Activated naive CD8-positive, alpha-beta T cell treated with anti-CD3 and anti-CD28 coated beads, Interleukin-2, amount 10 ng/mL, durations not matched to agents 7 days and 5 days (primary cell): ENCODE measurements at places on chromosomes 7 and 10. TPM values are rescaled to one million over a fixed set of nuclear protein-coding genes. Genes with fewer than 3 reads are reported as not detected.
A peak's percentile ranks its signal among the peaks of the same experiment; 100 is the strongest.

DNA sequence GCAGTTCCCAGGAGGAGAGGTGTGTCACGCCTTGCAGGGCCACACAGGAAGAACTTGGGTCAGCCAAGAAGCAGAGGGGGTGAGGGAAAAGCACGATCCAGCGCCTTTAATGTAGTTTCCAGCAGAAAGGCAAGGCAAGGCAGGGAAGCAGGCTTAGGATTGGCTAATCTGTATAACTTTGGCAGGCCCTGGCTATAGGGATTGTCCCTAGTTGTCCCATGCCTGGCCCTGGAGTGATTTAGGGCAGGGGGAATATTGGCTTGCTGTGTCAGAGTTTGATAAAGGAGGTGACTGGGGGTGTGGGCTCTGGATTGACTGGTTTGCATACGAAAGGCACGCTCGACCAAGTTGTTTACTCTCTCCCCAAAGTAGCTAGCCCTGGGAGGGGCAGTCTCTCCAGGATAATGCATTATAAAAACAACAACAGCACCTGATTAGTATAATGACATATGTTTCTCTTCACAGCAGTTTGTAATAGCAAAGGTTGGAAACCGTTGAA is 44.5 kb downstream of the RBM28 start:
- DNase-seq = no peak
- peaks cover 6% of the 10 kb centered on the region for H3K36me3 ChIP-seq
- H3K4me3 ChIP-seq = no peak overlapping the region
- H3K27ac ChIP-seq = no peak overlapping the region
- H3K4me1 ChIP-seq = no peaks in the 10 kb centered on the region
- no peaks in the 10 kb centered on the region for H3K27me3 ChIP-seq

PPP1R17 gene
- total RNA-seq = not detected

- H3K4me3 ChIP-seq = no peak overlapping the region
- no peaks in the 10 kb centered on the region for H3K27me3 ChIP-seq
- no peak for DNase-seq
- H3K27ac ChIP-seq = no peak overlapping the region
- H3K4me1 ChIP-seq = peaks cover 2% of the 10 kb centered on the region
- no peaks in the 10 kb centered on the region for H3K36me3 ChIP-seq
These were observed 56.3 kb downstream of the PRKAG2 start for GRCh38 chr7:151820491-151821105.

GRCh38 chr7:102849079-102849478 is 63.7 kb upstream of the LRRC17 start:
- H3K27me3 ChIP-seq = no peaks in the 10 kb centered on the region
- peaks cover 1% of the 10 kb centered on the region for H3K4me1 ChIP-seq
- no peak overlapping the region for H3K27ac ChIP-seq

DNA sequence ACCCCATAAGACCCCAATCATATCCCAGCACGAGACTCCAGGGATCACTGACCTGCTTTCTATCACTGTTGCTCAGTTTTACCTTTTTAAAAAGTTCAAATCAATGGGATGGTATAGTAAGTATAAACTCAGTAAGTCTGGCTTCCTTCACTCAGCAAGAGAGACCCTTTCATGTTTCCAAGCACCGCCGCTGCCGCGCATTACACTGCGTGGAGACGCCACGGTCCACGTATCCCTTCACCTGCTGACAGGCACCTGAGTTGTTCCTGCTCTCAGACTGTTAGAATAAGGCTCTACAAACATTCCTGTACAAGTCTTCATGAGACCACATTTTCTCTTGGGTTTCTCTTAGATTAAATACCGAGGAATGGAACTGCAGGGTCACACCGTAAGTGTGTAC is 28.3 kb downstream of the MAD1L1 start:
- peak; percentile 6 for DNase-seq
- no peaks in the 10 kb centered on the region for H3K4me1 ChIP-seq
- H3K36me3 ChIP-seq = peaks cover 3% of the 10 kb centered on the region

- no peak overlapping the region for H3K4me3 ChIP-seq
- H3K27me3 ChIP-seq = peaks cover 3% of the 10 kb centered on the region
- DNase-seq = no peak
- no peaks in the 10 kb centered on the region for H3K36me3 ChIP-seq
- no peak overlapping the region for H3K27ac ChIP-seq
- H3K4me1 ChIP-seq = no peaks in the 10 kb centered on the region
These were observed 319.7 kb downstream of the CXCL12 start for GRCh38 chr10:44064987-44065787.

DNA sequence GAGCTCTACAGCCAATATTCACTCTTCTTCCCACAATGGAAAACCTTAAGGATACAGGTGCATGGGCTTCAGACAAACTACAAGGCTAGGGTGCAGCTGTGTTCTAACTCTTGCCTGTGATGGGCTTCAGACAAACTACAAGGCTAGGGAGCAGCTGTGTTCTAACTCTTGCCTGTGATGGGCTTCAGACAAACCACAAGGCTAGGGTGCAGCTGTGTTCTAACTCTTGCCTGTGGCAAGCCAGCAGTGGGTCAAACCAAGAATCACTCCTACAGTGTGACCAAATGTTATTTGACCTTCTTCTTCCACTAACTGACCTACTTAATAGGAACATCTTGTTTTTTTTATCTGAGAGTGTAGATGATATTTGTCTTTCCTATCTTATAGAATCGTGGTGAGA is 7.4 kb downstream of the SORCS1 start:
- DNase-seq = no peak
- no peaks in the 10 kb centered on the region for H3K4me1 ChIP-seq
- H3K4me3 ChIP-seq = no peak overlapping the region
- no peaks in the 10 kb centered on the region for H3K36me3 ChIP-seq

MYO1G gene
- total RNA-seq = 403 TPM

RADIL gene
- 0.28 TPM for total RNA-seq

GRCh38 chr7:5780801-5781496 is 514 bp downstream of the RNF216 start:
- H3K36me3 ChIP-seq = peaks cover 7% of the 10 kb centered on the region
- H3K27me3 ChIP-seq = no peaks in the 10 kb centered on the region
- peaks cover 34% of the 10 kb centered on the region for H3K4me1 ChIP-seq
- peak overlapping the region; percentile 90 for H3K27ac ChIP-seq

GPR146 gene
- 4.1 TPM for total RNA-seq

DNA sequence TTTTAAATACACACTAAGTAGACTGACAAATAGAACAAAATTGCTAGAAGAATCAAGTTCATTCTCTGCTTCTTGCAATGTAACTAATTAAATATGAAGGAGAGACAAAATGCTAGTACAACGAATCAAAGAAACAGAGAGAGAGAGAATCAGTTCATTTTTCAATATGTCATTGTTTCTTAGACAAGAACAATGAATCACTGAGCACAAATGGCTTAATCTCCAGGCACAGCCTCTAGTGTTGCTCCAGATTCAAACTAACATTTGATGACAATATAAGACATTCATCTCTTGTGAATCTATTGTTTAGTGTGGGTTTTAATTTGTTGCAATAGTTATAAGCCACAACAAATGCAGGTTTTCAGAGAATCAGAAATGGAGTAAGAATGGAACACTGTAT is 357.4 kb upstream of the TMEM229A start:
- no peaks in the 10 kb centered on the region for H3K4me1 ChIP-seq
- H3K36me3 ChIP-seq = no peaks in the 10 kb centered on the region

GRCh38 chr7:27608776-27609495 is 53.7 kb downstream of the HIBADH start:
- no peak overlapping the region for H3K27ac ChIP-seq
- no peaks in the 10 kb centered on the region for H3K36me3 ChIP-seq
- no peak for DNase-seq
- no peaks in the 10 kb centered on the region for H3K4me1 ChIP-seq
- H3K4me3 ChIP-seq = no peak overlapping the region

- peaks cover 5% of the 10 kb centered on the region for H3K27me3 ChIP-seq
- DNase-seq = no peak
- H3K4me1 ChIP-seq = no peaks in the 10 kb centered on the region
- H3K36me3 ChIP-seq = peaks cover 1% of the 10 kb centered on the region
These were observed 34.5 kb downstream of the ZNF503 start for GRCh38 chr10:75367021-75367487.

- peaks cover 9% of the 10 kb centered on the region for H3K4me1 ChIP-seq
- H3K27ac ChIP-seq = no peak overlapping the region
- H3K36me3 ChIP-seq = peaks cover 3% of the 10 kb centered on the region
- DNase-seq = no peak
- no peak overlapping the region for H3K4me3 ChIP-seq
These were observed 121.6 kb downstream of the LRRC18 start for GRCh38 chr10:48818081-48818480.

- no peak overlapping the region for H3K27ac ChIP-seq
- H3K4me3 ChIP-seq = no peak overlapping the region
These were observed 284.3 kb upstream of the KAT6B start for GRCh38 chr10:74542077-74542476.

CYP2C19 gene
- not detected for total RNA-seq

- H3K4me1 ChIP-seq = peaks cover 48% of the 10 kb centered on the region
- no peaks in the 10 kb centered on the region for H3K36me3 ChIP-seq
- H3K27me3 ChIP-seq = no peaks in the 10 kb centered on the region
- no peak overlapping the region for H3K4me3 ChIP-seq
- H3K27ac ChIP-seq = no peak overlapping the region
- DNase-seq = no peak
These were observed 41.5 kb downstream of the PRF1 start for GRCh38 chr10:70561070-70561469.

DNA sequence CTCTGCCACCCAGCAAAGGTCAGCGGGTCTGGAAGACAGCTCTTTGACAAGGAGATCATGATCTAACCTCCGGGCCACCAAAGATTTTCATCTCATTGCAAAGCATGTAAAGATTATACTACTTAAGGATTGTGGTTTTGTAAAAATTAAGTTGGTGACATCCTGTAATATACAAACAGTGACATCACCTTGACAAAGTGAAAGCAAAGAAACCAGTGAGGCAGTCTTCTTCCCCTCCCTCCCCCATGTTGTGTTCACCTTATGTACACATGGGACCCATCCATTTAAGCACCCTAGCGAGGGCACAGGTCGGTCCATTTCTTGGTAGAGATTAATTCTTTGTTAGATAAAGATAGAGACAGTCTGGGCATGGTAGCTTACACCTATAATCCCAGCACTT is 3.9 kb downstream of the MDH2 start:
- peaks cover 19% of the 10 kb centered on the region for H3K36me3 ChIP-seq
- peak overlapping the region; percentile 33 for H3K4me3 ChIP-seq
- peaks cover 22% of the 10 kb centered on the region for H3K4me1 ChIP-seq
- DNase-seq = no peak

VGF gene
- total RNA-seq = 0.17 TPM

SPDYE9 gene
- not detected for total RNA-seq

GRCh38 chr7:106841896-106842390 is 23.1 kb upstream of the PIK3CG start:
- H3K27ac ChIP-seq = no peak overlapping the region
- no peaks in the 10 kb centered on the region for H3K4me1 ChIP-seq
- H3K27me3 ChIP-seq = peaks cover 11% of the 10 kb centered on the region
- no peak overlapping the region for H3K4me3 ChIP-seq
- peaks cover 4% of the 10 kb centered on the region for H3K36me3 ChIP-seq
- DNase-seq = no peak

CALHM1 gene
- 0.74 TPM for total RNA-seq
